ENCODE measurements at places on chromosomes 3 and 15. TPM values are rescaled to one million over a fixed set of nuclear protein-coding genes. Genes with fewer than 3 reads are reported as not detected.

PLA1A gene
- 0.19 TPM for total RNA-seq

- no peaks in the 10 kb centered on the region for H3K27me3 ChIP-seq
- H3K4me1 ChIP-seq: no peaks in the 10 kb centered on the region
- no peak for DNase-seq
- H3K4me3 ChIP-seq: no peak overlapping the region
- H3K36me3 ChIP-seq: peaks cover 25% of the 10 kb centered on the region
These were observed 18.1 kb downstream of the MAP6D1 start for GRCh38 chr3:183807209-183807728.

GRCh38 chr3:42830437-42831320, 21.4 kb downstream of the ACKR2 start:
- H3K4me3 ChIP-seq: no peak overlapping the region
- no peaks in the 10 kb centered on the region for H3K36me3 ChIP-seq
- no peak for DNase-seq
- H3K4me1 ChIP-seq: peaks cover 6% of the 10 kb centered on the region

GRCh38 chr3:146152834-146153233, 8.2 kb downstream of the PLOD2 start:
- no peak overlapping the region for H3K4me3 ChIP-seq
- no peaks in the 10 kb centered on the region for H3K36me3 ChIP-seq
- no peak for DNase-seq

DNA sequence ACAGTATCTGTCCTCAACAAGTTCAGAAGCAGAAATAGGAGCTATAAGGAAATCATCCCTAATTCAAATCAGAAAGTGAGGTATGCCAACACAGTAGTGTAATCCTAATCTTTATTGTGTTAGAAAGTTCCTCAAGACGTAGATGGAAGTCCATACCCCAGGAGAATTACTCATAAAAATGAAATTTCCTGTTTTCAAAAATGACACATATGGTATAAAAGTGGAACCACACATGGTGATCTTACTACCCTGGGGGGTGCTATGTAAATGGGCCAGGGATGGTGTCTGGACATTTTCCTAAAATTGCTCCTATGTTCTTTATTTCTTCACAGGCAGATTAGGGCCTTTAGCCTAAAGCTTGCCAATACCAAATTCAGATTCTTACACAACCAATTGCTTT, 204.1 kb downstream of the ARRDC4 start:
- no peak for DNase-seq
- H3K27me3 ChIP-seq: peaks cover 19% of the 10 kb centered on the region
- no peak overlapping the region for H3K27ac ChIP-seq
- H3K4me1 ChIP-seq: peaks cover 19% of the 10 kb centered on the region

- H3K4me1 ChIP-seq: no peaks in the 10 kb centered on the region
- no peaks in the 10 kb centered on the region for H3K27me3 ChIP-seq
- H3K4me3 ChIP-seq: no peak overlapping the region
- H3K27ac ChIP-seq: no peak overlapping the region
These were observed 30.1 kb downstream of the SCG5 start for GRCh38 chr15:32671339-32672325.

DNA sequence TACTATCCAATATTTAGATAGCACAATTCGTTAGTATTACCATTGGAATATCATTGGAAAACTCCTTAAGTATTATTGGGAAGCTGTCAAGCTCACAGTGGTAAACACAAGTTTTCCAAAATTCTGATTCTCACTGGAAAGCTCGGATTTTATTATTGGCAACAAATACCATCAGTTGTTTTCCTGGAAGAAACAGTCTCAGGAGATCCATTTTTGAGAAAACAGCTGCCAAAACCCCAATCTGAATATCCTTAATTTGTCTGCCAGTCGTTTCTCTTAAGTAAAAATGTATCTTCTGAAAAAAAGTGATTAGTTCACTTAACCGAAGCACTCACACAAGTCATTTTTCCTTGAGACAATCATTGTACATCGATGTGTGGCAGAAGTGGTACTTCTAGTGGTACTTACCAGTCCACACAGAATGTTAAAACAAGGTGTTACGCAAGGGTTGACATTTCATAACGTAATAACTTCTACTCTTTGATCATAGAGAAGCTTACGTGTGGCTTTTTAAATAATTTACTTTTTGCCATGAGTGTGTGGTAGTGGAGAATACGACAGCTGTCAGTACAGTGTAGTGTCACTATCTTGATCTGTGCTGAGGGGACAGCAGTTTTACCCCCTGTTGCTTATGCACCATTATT, 74.9 kb downstream of the FAM43A start:
- no peak for DNase-seq
- H3K4me3 ChIP-seq: no peak overlapping the region
- H3K36me3 ChIP-seq: no peaks in the 10 kb centered on the region
- peaks cover 11% of the 10 kb centered on the region for H3K27me3 ChIP-seq
- no peak overlapping the region for H3K27ac ChIP-seq

Data from activated naive CD8-positive, alpha-beta T cell treated with anti-CD3 and anti-CD28 coated beads, Interleukin-2, amount 10 ng/mL, durations not matched to agents 7 days and 5 days (primary cell).